ENCODE measurements at places on chromosomes 1 and 21.
A peak's percentile ranks its signal among the peaks of the same experiment; 100 is the strongest.

DNA sequence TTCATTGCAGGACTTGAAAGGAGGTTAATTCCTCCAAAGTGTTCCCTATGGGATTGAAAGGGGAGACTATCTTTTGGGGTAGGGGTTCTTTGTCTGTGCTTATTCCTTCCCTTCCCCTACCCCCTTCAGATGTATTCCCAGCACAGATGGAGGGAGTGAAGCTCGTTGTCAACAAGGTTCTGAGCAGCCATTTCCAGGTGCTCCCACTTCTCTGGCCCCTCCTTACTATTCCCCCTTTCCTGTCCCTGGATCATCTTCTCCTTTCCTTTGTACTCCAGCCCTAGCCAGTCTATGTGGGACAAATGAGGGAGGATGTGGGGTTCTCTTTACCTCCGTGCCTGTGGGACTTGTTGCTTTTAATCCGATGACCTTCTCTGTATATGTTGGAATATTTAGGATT, 899 bp downstream of the TOMM40L start:
- DNase-seq, result no peak

GRCh38 chr1:177632923-177633615, 336.8 kb downstream of the SEC16B start:
- no peak for DNase-seq

- no peak for DNase-seq
Measured at GRCh38 chr1:30505853-30506252, 217.5 kb downstream of the MATN1 start.

DNA sequence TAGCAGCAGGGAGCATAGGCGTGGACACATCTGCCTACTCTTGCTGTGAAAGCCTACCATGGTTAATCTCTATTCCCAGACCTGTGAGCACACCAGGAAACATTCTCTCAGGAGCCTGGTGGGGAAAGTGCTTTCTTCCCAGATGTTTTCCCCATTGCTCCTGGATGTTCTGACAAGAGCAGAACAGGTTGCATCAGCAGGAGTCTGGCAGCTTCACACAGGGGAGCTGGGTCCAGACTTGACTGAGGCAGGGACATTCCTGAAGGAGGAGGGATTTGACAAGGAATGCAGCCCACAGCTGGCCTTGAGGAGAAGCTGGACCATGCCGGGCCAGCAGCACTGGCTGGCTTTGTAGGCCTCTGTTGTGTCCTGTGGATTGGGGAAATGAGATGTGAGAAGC, 21.0 kb upstream of the ARTN start:
- DNase-seq, result no peak

GRCh38 chr21:36441715-36442114, 38.2 kb downstream of the CLDN14 start:
- DNase-seq, result no peak

DNA sequence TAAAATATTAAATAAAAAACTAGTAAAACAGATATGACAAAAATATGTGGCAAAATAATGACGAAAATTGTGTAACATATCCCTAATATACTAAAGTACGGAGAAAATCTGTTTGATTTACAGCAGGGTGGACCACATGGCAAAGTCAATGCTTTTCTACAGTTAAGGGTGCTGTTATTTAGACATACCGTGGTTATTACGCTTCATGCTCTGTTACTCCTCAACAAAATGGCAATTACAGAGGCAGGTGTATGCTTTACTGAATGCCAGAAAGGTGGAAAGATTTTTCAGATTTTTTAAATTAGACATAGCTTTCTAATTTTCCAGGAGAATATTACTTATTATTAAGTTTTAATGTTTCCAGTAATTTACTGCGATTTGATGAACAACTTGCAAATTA, 343.9 kb upstream of the DPYD start:
- DNase-seq, result no peak

- no peak for DNase-seq
Measured at GRCh38 chr21:32674731-32675130, 53.1 kb downstream of the SYNJ1 start.

DNA sequence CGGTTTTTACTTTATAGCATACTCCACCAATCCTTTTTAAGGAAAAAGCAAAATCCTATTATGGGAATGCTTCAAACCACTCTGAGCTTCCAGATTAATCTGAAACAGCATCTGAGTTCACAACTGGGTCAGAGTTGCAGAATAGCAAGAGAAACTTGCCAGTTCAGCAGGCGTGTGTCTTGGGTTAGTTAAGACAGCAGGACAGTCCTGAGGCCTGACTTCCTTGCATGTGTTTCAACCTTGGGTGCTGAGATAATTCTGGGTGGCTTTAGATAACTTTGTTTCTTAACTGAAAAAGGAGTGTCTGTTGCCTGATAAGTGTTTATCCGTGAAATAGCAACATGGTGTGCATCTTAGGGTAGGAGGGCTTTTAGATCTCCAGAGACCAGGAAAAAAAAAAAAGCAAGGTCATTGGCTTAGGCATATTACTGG, 169.2 kb downstream of the DHRS3 start:
- no peak for DNase-seq

GRCh38 chr1:209593747-209594146, 10.2 kb downstream of the CAMK1G start:
- DNase-seq, result no peak

DNA sequence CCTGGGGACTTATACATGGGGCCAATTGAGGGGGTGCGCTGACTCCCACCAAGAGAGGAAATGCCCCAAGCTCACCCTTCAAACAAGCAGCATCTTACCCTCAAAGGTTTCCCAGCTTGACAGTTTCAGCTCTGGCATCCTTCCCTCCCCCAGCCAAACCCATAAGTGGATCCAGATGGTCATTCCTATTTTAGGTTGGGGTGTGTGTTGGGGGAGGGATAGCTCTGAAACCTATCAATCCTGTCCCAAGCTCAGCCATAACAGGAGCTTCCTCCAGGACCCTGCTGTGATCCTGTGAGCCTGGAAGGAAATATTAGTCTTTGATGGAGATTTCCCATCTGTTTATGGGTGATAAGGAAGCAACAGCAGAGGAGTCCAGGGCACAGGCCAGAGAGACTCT, 3.4 kb upstream of the TMEM222 start:
- no peak for DNase-seq

GRCh38 chr1:183318433-183318832, 99.7 kb downstream of the NMNAT2 start:
- no peak for DNase-seq

- DNase-seq, result no peak
Measured at GRCh38 chr1:77339326-77339725, 57.5 kb downstream of the AK5 start.

GRCh38 chr21:35743571-35743970, 316.8 kb downstream of the SETD4 start:
- no peak for DNase-seq

DNA sequence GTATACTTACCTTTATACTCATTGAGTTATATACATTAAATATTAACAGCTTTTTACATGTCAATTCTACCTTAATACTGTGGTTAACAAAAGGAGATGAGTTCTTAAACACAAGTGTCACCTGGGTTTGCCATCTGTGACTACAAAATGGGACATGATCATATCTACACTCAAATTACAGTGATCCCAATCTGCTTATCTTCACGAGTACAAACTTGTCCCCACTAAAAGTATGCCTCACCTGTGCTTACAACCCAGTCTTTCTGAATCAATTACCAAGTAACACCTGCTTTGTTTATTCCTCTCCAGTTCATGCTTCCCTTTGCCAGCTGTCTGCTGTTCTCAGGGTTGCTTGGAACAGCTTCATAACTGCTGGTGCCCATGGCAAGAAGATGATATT, 8.8 kb downstream of the CD1E start:
- DNase-seq, result no peak

- peak; percentile 55 for DNase-seq
Measured at GRCh38 chr1:227999056-227999930, 7.5 kb upstream of the WNT3A start.

DNA sequence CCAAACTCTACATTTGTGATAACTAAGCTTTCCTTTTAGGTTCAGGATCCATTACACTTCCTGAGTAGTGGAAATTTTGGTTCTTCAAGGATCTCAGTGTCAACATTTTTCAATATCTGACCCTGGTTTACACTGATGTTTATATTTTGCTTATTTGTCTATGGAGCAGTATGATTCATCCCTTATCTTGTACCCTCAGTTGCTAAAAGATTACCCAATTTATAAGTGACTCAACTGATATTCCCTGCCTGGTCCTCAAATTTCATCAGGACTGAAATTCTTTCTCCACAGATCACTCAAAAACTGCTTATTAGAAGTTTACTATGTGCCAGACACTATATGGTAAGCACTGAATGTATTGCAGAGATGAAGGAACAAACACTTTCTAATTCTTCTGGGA, 139.1 kb upstream of the CHRM3 start:
- DNase-seq, result no peak

GRCh38 chr1:31591425-31592093, 15.2 kb downstream of the TINAGL1 start:
- DNase-seq, result no peak
